GM13976 (cell line): ENCODE measurements at places on chromosomes 2 and 18.

DNA sequence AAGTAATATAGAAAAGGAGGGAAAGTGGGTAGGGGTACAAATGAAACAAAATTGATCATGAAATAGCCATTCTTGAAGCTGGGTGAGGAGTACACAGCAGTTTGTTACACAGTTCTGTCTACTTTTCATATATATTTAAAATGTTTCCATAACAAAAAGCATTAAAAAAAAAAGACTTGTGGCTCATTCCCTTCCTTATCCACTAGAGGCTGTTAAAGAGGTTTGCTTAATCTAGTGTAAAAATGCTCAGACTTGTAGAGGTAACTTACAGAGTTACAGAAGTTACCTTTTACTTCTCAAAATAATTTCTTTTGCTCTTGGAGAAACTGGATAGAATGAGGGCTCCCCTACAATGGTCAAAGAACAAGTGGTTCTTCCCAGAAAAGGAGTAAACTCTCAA, 8.1 kb upstream of the WIPF1 start:
- DNase-seq: no peak

- no peak for DNase-seq
Measured at GRCh38 chr2:128544321-128545037, 225.8 kb upstream of the HS6ST1 start.

DNA sequence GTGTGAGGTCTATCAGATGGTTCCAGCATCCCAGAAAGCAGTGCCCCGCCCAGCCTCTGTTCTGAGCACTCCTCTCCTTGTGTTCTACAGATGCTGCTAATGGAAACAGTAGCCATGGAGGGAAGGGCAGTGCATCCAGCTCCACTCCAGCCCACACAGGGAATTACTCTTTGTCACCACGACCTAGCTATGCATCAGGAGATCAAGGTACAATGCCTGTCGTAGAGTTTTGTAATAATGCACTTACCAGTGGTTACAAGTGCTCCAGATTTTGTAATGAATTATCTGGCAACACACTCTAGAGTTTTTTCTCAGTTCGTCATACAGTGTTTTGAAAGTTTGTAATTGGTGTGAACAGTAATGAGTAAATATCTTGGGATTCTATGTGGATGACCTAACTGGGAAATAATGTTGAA, 161.1 kb downstream of the ESCO1 start:
- no peak for DNase-seq

GRCh38 chr2:237486819-237487448, at the start of gene MLPH:
Gene MLPH (plus strand): TSS chr2:237487251. CDS start chr2:237493427, 6,176 bp downstream.
- no peak for DNase-seq
